ENCODE measurements at places on chromosomes 4 and X. TPM values are rescaled to one million over a fixed set of nuclear protein-coding genes. Genes with fewer than 3 reads are reported as not detected.

NEIL3 gene
- total RNA-seq: 0.25 TPM

- DNase-seq: no peak
These were observed 6.2 kb downstream of the PNCK start for GRCh38 chrX:153667281-153667955.

GRCh38 chr4:171929477-171929876 lies 116.3 kb downstream of the GALNTL6 start:
- DNase-seq: no peak

DNA sequence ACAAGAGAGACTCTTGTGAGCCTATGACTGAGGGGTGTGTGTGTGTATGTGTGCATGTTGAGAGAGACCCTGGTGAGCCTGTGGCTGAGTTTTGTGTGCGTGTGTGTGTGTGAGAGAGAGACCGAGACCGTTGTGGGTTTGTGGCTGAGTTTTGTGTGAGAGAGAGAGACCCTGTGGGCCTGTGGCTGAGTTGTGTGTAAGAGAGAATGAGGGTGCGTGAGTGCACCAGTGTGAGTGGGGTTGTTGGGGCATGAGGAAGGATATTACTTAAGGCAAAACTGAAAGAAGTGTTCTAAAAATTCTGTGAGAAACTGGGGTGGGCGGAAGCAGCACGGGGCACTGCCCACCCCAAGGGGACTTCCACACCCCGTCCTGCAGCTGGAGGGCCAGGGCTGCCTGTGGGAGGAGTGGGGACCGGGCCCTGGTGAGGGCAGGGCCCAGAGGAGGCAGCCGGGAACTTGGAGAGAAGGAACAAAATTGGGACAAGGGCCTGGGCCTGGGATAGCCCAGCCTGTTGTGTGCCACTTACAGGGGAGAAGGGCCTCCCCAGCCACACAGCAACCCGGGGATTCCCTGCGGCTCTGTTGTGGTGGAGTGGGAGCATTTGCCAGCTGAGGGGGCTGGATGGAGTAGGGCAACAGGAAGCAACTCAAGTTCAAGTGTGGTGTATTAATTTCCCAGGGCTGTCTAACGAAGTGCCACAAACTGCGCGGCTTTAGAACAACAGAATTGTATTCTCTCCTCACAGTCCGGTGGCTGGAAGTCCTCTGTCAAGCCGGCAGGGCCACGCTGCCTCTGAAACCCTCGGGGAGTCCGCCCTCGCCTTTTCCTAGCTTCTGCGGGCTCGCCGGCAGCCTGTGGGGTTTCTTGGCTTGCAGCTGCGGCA lies 22.1 kb downstream of the TMEM131L start:
- DNase-seq: peak; percentile 80

SCRG1 gene
- total RNA-seq: not detected

BMP3 gene
- total RNA-seq: 0.07 TPM

- no peak for DNase-seq
These were observed 141.0 kb downstream of the STK32B start for GRCh38 chr4:5192271-5192670.

DNA sequence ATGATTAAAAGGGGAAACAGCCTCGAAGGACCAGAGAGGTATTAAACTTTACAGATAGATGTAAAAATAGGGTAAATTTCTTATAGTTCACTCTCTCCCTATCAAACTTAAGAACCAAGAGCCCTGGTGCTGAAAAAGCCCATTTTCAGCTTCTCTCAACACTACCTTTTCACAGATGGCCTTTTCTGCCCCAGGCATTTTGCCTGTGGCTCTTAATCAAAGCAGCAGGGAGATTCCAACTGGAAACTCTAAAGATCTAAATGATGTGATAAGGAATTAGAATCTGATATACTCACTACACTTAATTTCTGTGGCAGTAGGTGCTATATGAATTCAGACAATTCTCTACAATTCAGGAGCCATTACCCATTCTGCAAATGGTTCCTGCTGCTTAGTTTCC lies 60.0 kb downstream of the AMMECR1 start:
- no peak for DNase-seq

DTHD1 gene
- 2.5 TPM for total RNA-seq

DNA sequence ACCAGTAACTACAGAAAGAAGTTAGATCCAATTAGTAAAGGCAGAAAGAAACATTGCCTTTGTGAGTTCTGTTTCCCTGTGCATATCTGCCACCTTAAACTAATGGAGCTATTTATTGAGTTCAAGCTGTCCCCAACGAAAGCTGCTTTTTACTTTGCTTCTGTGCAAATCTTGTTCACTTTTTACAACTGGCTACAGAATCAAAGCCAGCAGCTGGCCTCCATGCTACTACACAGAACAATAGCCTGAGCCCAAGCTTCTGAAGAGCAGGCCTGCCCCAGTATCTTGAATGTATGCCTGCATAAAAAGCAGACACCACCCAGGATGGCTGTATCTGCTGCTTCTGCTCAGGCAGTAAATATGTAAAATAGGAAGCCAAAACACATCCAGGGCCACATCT lies 28.1 kb downstream of the ANK2 start:
- DNase-seq: no peak

Data from T-cell (primary cell).